ENCODE measurements at places on chromosomes 4 and X.

DNA sequence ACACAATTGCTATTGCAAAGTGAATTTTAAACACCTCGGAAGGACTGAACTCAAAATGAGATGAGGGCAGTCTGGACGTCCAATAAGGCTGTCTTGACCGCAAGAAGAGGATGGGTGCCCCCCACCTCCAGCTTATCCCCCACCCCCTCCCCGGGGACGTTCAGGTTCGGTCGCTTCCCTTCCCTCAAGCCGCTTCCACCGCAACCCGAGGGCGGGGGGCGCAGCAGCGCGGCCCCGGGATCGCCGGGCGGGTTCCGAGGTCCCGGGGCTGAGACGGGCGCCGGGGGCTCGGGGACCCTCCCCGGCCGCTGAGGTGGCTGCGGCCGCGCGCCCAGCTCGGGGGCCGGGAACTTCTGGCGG, 480 bp downstream of the USP46 start:
- DNase-seq = peak; percentile 15

- no peak for DNase-seq
These were observed 5.5 kb downstream of the TMEM131L start for GRCh38 chr4:153471698-153472093.

GRCh38 chr4:8235686-8236085, 33.9 kb upstream of the HTRA3 start:
- DNase-seq = no peak

DNA sequence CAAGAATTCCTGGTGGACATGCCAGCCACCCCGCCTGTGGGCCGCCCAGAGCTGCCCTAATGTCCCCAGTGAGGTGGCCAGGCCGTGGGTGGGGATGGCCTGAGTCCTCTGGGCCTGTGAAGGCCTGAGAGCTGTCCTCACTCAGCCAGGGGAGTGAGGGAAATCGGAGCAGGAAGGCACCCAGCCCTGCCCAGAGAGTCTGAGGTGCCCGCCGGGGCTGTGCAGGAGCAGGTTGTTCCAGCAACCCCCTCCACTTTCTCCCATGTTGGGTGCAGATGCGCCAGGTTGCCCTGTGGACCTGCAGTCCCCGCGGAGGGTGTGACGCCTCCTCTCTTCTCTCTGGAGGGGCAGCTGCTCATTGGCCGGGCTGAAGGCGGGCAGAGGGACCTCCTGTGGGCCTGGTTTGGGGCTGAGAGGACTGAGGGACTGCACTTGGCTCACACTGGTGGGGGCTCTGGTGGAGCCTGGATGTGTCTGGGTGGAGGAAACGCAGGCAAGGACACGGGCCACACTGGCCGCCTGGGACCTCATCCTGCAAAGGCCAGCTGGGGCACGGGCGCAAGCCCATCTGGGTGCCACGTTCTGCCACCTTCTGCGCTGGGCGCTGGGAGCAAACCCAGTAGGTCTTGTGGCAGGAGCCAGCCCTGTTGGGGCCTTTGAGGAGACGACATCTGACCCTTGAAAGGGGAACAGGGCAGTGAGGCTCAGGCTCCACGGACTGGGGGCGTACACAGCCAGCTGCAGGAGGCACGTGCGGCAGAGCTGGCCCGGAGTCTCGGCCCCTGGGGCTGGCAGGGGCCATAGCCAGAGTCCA, 14.0 kb downstream of the DOK7 start:
- DNase-seq = no peak

DNA sequence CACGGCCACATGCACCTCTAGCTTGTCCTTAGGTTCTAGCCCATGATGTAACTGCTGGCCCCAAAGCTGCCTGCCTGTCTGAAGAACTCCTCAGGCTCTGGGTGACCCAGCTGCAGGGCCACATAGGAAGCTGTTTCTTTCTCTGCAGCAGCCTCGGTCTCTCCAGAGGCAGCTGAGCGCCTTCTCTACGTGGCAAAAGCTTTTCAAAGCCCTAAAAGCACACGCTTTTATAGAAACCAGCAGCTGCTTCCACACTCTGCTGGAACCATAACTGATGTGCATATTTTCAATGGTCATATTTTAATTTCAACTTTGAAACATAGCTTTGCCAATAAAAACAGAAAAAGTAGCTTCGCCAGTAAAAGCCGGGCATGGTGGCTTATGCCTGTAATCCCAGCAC, 37.4 kb downstream of the FAM53A start:
- no peak for DNase-seq

- DNase-seq = no peak
These were observed 56.4 kb downstream of the STARD8 start for GRCh38 chrX:68703846-68704245.

- DNase-seq = no peak
These were observed 4.9 kb downstream of the ZNF275 start for GRCh38 chrX:153338836-153339235.

DNA sequence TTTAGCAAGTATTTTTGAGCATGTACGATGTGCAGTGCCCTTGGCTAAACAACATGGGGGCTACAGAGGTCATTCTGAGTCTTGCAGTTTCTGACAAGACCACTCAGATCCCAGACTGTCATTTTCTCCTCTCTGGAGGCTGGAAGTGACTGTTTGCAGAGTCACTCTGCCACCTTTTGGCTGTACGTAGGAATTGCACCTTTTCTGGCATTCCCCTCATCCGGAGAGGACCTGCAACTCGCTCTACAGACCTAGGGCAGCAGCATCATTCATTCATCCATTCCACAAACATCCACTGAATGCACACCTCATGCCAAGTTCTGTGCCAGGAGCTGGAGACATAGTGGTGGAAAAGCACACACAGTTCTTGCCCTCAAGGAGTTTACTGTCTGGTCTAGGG, 160.4 kb upstream of the GPR101 start:
- no peak for DNase-seq

DNA sequence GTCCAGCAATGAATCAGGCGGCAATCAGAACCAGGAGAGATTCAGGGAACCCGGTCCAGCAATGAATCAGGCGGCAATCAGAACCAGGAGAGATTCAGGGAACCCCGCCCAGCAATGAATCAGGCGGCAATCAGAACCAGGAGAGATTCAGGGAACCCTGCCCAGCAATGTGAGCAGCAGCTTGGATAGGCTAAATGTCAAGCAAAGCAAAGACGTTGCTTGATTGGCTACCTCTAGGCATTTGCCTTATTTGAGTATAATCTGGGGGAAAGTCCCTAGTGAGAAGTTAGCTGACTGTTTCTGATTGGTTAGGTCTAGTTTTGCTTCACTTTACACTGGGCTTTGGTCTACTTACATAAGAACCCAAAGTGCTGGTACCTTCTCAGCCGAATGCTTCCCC, 1212.2 kb upstream of the TENM3 start:
- no peak for DNase-seq

- DNase-seq = no peak
These were observed 327.2 kb upstream of the DIPK2B start for GRCh38 chrX:45527834-45528233.

DNA sequence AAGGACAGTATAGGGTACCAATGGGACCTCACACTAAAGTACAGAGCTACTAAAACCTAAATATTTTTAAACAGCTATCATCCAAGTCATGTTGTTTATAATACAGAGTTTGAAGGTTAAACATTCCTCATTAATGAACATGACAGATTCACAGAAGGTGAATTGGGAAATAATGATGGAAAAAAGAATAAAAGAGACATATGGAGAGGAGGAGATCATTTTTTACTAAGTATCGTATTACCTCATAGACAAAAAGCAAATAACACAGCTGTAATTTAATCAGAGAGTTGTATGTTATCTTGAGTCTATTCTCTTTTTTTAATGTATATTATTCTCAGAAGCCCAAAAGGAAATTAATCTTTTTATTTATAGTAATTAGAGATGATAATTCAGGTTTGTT, 7.9 kb downstream of the PLK4 start:
- DNase-seq = no peak

DNA sequence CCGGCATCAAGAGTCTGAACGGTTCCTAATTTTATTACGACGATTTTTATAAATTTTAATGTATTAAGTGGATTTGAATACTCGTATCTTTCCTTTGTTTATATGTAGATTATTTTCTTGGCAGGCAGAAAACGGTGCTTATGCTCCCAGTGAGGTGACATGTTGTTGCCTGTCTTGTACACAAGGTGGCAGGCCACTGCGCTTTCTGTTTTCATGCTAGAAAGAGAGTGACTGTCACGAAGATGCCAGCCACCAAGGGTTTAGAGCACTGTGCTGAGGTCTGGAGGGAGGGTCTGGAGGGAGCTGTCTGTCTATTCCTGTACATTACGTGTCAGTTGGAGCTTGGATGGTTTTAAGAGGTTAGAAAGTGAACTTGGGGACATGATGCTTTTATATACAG, 87.7 kb downstream of the SHROOM2 start:
- DNase-seq = peak; percentile 11

DNA sequence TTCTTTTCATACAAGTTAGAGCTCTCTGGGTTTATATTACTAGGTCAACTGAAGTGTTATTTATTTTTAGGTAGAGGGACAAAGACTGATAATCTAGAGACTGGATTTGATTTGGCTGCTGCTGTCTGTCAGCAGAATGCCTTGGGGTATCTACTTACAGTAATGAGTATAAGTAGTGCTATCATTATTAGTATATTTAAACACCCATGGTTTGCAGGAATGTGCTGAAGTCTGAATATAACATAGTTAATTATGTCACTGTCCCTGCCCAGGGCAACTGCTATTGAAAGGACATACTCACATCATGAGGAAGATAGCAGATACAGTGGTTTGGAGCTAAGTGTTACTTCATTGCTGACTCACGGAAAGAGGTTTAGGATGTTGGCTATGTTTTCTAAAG, 76.2 kb downstream of the PRRG1 start:
- DNase-seq = no peak

DNA sequence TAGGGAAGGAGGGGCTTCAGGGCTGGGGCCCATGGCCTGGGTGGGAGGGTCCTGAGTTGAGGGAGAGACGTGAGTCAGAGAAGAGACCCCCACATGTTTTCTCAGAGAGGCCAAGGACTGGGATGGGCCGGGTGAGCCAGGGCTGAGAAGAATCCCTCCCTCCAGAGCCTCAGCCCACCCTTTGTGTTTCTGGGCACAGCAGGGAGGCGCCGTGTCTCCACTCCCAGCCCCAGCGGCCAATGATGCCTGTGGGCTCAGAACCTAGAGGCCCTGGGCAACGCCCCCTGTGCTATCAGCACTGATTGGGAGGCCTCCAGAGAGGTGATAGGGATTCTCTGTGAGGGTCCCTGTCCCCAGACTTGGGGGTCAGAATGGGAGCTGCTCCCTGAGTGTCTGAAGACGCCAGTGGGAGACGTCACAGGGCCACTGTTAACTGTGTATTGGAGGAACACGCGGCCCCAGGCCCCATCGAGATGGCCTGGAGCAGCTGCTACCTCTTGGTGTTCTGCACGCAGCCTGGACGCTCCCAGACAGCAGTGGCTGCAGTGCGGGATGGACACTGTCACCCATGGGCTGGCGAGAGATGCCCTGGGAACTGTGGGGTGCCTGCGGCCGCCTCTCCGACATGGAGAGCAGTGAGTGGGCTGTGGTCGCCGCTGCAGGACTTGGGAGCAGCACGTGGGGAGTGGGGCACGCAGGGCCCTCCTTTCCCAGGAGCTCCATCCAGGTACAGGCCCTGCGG, 8.5 kb downstream of the FGFRL1 start:
- DNase-seq = no peak

DNA sequence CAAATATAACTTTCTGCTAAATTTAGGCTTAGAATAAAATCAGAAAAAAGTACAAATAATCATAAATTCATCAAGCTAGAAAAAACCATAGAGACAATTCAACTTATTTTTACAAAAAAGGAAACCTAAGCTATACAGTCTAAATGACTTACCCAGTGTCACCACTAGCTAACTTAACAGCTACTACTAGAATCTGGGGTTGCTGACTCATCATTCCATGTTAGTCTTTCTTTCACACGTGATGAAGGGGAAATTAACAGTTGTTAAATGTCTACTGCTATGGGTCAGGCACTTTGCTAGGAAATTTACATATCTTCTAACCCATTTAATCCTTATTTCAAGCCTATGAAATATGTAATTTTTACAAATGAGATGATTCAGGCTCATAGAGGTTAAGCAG, 349.3 kb upstream of the GALNT7 start:
- DNase-seq = no peak

GRCh38 chr4:182245041-182245440, 1.8 kb downstream of the TENM3 start:
- no peak for DNase-seq

GRCh38 chr4:83490876-83491450, 6.1 kb upstream of the ABRAXAS1 start:
- DNase-seq = peak; percentile 14

GRCh38 chr4:38904090-38904666, 36.6 kb downstream of the FAM114A1 start:
- DNase-seq = no peak

GRCh38 chrX:74211911-74212310, 92.1 kb upstream of the ZCCHC13 start:
- DNase-seq = no peak

- no peak for DNase-seq
These were observed 960.8 kb upstream of the PRKX start for GRCh38 chrX:4674028-4674782.

DNA sequence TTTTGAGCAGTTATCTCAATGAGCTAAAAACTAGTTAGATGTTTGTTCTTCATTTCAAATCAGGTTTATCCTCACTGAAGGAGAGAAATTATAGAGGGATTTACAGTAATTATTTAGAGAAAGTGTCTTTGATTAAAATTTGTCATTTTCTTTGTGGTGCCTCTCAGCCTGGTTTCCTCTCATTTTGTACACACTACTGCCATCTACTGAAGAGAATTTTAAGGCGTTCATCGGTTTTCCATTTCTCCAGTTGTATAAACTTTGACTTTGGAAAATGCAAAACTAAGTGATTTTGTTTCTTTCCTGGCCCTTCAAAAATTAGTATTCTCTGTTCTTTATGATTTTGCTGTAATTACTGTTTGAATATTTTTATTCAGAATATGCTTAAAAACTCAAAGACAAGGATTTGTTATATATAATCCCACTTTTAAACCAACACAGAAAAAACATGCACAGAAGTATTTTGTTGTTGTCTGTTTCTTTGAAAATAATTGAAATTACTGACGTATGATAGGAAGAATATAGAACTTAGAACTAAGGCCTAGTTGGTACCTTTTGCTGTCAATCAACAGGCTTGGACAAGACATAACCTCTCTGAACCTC, 34.4 kb upstream of the ANXA3 start:
- DNase-seq = no peak

GRCh38 chrX:91435395-91435794, 756 bp downstream of the PABPC5 start:
- DNase-seq = no peak

- peak; percentile 69 for DNase-seq
These were observed 692 bp downstream of the SPCS3 start for GRCh38 chr4:176320340-176320975.

- DNase-seq = no peak
These were observed 450 bp downstream of the ACSL1 start for GRCh38 chr4:184825141-184825895.

DNA sequence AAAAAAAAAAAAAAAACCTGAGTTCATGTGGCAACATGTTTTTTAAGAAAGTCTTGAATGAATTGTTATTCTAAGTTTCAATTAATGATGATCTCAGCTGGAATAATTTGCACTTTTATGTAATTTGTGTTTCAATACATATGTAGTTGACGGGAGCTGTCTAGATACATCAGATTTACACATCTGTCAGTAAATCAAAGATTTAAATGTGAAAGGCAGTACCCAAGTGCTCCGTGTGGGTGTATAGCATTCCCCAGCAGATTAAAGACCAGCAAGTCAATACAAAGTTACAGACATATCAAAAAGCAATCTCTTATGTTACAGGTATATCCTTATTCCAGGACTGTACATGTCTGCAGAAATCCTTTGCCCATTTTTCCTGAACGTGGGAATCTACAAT, 35.2 kb downstream of the SYNPO2 start:
- DNase-seq = no peak
